CD4-positive, alpha-beta T cell treated with Interleukin-6 at 100 ng/mL for 8 hours (primary cell): ENCODE measurements at places on chromosomes 4 and X.

- no peak for DNase-seq
These were observed 47.8 kb upstream of the CRMP1 start for GRCh38 chr4:5940470-5941203.

DNA sequence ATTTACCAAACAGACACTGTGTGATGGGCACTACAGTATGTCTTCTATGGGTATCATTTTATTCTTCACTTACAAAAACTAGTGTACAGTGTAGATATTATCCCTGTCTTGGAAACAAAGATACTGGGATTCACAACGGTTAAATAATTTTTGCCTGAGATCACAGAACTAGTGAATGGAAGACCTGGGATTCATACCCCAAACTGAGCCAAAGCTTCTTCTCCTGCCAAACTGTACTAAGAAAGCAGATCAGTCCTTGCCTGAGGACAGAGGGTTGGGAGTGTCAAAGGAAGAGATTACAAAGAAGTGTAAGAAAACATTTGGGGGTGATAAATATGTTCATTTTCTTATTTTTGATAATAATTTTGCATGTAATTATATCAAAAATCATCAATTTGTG lies 43.1 kb downstream of the PPA2 start:
- DNase-seq, result no peak

GRCh38 chr4:16582526-16582925 lies 315.9 kb downstream of the LDB2 start:
- DNase-seq, result no peak

- no peak for DNase-seq
These were observed 3.3 kb downstream of the HTT start for GRCh38 chr4:3077796-3078195.

GRCh38 chr4:813900-814299 lies 12.0 kb downstream of the CPLX1 start:
- no peak for DNase-seq

DNA sequence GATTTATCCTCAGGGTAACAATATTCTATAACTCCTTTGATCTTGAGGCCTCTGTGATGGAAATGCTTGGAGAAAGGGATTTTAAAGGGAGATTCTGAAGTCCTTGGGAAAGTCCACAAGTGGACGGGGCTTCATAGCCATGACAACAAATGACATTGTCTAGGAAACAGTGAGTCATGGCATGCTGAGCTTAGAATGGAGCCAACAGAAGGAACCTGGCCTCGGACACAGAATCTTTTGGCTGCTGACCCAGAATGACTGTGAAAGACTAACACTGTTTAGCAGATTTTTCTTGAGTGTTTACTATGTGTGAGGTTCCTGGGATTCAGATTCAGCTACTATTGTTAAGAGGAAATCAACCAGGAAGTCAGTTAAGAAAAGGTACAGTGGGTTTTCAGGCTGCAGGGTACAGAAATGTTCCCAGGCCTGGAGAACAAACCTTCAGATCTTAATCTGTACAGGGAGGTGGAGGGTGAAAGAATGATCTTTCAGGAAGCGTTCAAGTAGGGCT lies 18.1 kb upstream of the CXCL2 start:
- no peak for DNase-seq

- no peak for DNase-seq
These were observed 77.3 kb downstream of the PHEX start for GRCh38 chrX:22109442-22109841.
